ENCODE measurements at places on chromosomes 1 and 21.

GRCh38 chr1:228081578-228082213 is 812 bp upstream of the ARF1 start:
- no peak for DNase-seq

DNA sequence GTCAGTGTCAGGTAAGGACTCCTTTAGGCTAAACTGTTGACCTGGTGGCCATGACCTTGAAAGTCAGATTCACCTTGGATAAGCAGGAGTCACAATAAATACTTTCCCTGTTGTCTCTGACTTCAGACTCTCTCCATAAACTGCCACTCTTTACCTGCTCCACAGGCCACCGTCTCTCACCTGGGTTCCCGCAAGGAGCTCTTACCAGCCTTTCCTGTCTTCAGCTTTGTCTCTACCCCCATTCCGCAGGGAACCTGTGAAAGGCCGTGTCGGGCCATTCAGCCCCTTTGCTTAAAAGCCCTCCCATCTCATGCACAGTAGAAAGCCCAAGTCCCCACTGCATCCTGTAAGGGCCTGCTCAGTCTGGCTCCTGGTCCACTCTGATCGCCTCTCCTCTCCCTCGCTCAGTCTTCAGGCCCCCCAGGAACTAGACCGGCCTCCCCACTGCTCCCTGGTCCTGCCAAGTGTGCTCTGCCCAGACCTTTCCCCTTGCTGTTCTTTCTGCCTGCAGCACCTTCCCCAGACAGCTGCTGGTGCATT is 79.5 kb downstream of the ACTL8 start:
- DNase-seq: no peak

DNA sequence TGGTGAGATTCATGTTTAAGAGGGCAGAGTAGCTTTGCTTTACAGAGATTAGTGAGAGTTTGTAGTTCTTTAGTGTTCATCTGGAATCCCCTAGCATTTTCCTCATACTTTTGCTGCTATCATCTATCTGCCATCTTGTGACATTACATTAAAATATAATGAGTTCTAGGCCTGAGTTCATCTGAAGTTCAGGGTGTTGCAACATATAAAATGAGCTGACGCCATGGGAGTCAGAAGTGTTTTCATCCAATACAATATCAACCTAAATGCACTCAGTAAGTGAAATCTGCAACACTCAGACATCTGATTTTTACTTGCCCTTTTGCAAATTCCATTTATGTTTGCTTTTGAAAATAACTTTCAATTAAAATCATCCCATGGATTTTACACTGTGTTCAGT is 153.8 kb downstream of the NTNG1 start:
- DNase-seq: no peak

GRCh38 chr21:44551340-44551961 is at the start of gene KRTAP10-2:
Gene KRTAP10-2 (minus strand): TSS chr21:44551505. CDS start chr21:44551458, 47 bp downstream.
- no peak for DNase-seq
